ENCODE measurements at places on chromosomes 2 and 18.

- DNase-seq: no peak
Observed at GRCh38 chr2:235709969-235710879, 216.4 kb downstream of the AGAP1 start.

DNA sequence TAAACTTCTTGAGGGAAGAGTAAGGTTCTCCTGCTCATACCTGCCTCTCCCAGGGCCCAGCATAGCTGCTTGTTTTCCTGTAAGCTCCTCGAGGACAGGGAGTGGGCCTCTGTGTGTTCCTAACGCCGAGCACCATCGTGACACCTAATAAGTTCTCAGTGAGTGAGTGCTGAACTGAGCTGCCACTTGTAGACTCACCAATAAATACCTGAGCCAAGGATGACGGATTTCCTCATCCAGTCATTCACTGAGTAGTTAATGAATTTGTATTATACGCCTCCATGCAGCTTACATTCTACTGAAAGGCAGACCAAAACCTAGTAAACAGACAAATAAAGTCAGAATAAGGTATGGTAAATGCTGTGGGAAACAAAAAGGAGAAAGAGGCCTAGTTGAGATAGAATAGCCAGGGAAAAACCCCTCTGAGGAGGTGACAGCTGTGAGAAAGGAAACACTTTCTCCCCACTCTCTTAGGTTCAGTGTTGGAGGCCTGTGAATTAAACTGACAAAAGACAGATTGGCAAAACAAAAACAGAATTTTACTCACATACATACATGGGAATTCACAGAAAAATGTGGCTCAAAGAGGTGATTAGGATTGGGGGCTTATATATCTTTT is 138.6 kb downstream of the B3GNT2 start:
- DNase-seq: peak; percentile 6

GRCh38 chr2:78439122-78439521 is 586.4 kb upstream of the REG3G start:
- no peak for DNase-seq

DNA sequence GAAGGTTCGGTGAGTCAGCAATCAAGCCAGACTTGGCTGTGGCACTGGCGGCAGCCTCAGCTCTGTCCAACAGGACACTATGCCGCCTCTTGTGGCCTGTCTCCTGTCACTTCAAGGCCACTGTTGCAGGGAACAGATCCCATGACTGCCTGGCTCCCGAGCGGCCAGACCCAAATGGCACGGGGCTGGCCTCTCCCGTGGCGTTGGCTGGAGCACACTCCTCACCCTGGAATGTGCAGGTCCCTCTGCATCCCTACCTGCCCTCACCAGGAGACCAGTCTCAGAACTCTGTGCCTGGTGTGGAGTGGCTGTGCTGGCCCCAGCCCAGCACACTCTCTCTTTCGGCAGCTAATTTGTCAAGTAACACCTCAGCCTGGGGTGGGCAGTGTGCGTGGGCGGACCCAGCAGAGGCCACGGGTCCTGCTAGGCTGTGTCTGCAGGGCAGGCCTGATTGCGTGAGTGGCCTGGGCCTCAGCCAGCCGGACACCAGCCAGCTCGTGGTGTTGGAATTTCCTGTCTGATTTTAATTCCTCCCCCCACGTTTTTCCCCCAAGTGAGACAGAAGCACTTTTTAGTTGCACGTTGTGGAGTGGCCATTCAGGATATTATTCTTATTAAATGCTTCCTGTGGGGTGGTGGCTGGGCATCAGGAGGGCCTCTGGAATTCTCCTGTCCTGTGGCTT is 179.3 kb downstream of the GLI2 start:
- no peak for DNase-seq

GRCh38 chr2:67561457-67561965 is 164.4 kb downstream of the ETAA1 start:
- DNase-seq: no peak

GRCh38 chr2:235054919-235055318 is 103.1 kb downstream of the SH3BP4 start:
- no peak for DNase-seq

DNA sequence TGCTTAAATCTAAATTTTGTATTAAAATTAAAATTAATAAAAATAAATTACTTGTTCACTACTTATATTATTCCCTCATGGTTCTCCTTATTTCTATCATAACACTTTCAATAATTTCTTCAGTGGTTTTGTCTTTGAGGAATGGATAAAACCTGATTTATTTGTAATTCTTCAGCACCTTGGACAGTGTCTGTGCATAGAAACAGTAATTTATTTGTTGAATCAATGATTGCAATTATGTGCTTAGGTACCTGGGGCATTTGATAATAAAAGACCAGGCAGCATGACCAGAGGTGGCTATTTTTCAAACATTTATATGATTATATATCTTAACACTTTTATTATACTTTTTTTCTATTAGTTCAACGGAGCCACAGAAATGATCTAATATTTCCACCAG is 1062.7 kb downstream of the DSC3 start:
- no peak for DNase-seq

DNA sequence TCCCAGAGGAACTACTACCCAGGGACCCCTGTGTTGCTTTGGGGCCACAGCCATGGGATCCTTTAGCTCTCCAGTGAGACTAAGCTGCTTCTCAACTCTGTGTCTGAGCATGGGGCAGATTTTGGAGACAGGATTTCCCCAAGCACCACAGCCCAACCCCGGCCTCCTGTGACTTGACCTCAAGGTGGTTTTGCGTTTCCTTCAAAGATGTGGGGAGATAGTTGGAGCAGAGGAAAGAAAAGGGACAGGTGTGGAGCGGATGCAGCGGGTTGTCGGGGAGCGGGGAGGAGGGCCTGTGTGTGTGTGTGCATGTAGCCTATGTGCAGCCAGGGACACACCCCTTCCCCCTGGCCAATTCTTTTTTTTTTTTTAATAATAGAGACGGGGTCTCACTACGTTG is 10.2 kb downstream of the ARID5A start:
- DNase-seq: no peak

- DNase-seq: no peak
Observed at GRCh38 chr2:144495227-144496091, 24.5 kb downstream of the ZEB2 start.

DNA sequence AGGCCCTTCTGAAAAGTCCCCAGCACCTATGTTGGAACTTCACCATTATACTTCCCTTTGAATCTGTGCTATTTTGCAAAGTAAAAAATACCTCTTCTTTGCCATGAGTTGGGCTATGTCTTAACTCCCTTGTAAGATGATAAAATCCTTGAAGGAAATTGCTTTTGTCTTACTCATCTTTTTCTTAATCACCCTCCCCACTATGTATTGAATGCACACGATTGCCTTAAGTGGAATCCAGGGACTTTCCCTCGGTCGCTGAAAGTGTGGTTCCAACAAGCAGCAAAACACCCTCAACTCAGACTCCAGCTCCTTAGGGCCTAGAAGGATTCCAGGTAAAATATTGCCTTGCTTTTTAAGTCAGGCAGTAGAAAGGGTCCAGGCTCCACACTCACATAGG is 173.2 kb upstream of the ARL4C start:
- no peak for DNase-seq

DNA sequence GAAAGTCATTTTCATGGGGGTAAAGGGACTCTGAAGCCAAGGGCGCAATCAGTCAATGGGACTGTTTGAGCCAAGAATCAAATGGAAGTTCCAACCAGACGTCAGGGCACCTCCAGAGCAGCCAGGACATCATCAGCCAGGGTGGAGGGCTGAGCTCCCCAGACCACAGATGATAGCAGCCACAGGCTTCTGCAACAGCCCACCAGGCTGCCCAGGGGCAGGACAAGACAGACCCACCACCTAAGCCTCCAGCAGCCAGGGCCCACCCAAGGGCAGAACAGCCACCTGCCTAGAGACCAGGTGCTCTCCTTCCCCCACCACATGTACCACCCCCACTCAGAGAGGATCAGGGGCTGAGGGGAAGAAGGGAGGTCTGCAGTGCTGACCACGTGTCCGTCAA is 53.8 kb upstream of the SLC66A3 start:
- no peak for DNase-seq

DNA sequence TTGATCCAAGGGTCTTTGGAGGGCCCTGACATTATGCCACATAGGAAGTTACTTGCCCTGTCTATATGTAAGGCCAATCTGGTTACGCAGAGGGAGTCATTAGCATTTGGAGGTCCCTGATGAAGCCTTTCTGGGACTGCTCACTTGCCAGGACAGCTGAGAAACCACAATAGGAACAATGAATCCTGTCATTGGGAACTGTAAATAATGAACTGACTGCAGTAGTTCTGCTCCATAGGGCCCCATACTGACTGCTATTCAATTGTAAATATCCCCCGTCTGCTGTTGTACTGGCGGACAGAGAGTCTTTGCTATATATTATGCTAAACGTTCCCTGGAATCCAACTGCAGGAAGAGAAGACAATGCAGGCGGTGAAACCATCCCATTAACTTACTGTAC is 149.4 kb upstream of the DCC start:
- DNase-seq: no peak

DNA sequence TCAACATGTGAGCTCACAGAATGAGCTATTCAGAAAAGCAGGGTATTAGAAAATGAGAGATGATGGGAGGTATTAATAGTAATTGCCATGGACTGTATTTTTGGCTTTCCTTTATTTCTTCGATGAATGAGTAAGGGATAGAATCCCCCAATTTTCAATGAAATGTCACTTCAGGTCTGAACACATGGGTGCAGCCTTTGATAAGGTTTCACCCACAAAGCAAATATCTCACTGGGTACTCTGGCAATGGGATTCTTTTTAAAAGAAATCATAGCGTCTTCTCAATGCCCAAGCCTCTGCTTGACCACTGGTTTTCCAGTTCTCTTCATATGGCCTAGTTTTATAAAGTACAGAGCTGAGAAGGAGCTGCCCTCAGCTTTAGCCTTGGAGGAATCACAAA is 610.5 kb upstream of the FANCL start:
- no peak for DNase-seq

- no peak for DNase-seq
Observed at GRCh38 chr18:78612318-78612717, 367.3 kb upstream of the SALL3 start.

DNA sequence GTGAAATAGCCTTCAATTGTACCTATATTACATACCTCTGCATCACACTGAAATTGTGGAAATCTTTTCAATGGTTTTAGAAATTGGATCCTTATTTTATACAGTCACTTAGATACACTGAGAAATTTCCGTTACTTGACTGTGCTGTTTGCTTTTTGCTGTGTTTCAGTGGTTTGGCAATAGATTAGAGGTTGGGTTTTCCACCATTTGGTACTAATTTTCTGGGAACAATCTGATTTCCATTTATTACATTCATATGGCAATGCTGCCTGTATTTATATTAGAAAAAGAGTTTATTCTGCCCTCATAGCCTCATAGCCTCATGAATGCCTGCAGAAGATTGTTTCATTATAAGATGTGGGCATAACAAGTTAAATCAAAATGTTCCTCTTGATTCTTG is 285.0 kb downstream of the GULP1 start:
- no peak for DNase-seq

DNA sequence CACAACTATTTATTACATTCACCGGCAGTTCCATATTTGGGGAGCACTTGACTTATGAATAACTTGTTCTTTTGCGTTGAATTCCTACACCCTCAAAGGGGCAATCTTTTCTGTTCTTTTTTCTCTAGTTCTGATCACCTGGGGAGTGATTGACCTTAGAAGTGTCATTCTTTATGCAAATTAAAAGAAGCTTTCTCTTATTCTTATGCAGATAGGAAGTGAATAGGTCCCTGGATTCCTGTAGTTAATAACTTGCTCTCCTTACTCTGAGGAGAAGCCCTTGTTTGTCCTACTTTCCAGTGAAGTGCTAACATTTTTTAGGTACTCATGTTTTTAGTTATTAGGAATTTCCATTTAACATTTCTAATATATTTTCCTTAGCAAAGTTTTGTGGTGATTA is 569.8 kb upstream of the LRRTM1 start:
- DNase-seq: no peak

DNA sequence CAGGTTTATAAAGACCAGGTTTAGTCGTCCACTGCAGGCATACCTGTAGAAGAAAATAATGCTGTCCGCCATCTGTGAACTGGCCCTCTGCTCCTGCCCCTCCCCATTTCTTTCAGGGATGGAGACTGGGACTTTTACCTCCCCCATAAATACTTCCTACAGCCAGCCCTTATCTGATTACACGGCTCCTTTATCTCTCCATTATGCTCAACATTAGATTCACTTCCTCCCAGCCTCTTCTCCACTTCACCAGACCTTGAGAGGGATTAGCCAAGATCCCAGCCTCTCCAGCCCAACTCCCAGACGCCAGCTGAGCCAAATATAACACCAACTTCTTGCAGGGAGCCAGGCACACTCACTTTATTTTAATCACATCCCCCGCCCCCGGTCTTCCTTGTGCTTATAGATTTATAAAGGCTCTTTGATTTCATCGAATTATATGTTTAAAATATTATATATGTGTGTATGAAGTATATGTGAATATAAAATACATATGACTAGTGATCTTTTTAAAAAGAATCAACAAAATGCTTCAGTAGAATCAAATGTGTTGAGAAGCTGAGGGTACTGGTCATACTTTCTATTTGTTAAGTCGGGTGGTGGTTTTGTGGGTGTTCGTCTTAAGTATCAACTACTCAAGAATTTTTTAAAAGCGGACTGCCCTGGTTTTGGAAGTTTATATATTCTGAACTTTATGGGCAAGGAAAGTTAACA is 81.0 kb downstream of the SPRED2 start:
- DNase-seq: no peak

Measured in NCI-H2171 treated with DMSO at 0.1 percent for 48 hours (cell line).